ENCODE measurements at places on chromosomes 1 and 21. TPM values are rescaled to one million over a fixed set of nuclear protein-coding genes. Genes with fewer than 3 reads are reported as not detected.

GRCh38 chr1:234507626-234508387, 28.8 kb upstream of the TARBP1 start:
- no peak for DNase-seq
- peaks cover 2% of the 10 kb centered on the region for H3K36me3 ChIP-seq
- H3K4me3 ChIP-seq: no peak overlapping the region
- H3K4me1 ChIP-seq: peaks cover 26% of the 10 kb centered on the region
- no peak overlapping the region for H3K27ac ChIP-seq

- H3K4me3 ChIP-seq: no peak overlapping the region
- H3K4me1 ChIP-seq: peaks cover 19% of the 10 kb centered on the region
- no peaks in the 10 kb centered on the region for H3K36me3 ChIP-seq
- no peak overlapping the region for H3K27ac ChIP-seq
Measured at GRCh38 chr1:51299185-51299885, 31.0 kb downstream of the TTC39A start.

DNA sequence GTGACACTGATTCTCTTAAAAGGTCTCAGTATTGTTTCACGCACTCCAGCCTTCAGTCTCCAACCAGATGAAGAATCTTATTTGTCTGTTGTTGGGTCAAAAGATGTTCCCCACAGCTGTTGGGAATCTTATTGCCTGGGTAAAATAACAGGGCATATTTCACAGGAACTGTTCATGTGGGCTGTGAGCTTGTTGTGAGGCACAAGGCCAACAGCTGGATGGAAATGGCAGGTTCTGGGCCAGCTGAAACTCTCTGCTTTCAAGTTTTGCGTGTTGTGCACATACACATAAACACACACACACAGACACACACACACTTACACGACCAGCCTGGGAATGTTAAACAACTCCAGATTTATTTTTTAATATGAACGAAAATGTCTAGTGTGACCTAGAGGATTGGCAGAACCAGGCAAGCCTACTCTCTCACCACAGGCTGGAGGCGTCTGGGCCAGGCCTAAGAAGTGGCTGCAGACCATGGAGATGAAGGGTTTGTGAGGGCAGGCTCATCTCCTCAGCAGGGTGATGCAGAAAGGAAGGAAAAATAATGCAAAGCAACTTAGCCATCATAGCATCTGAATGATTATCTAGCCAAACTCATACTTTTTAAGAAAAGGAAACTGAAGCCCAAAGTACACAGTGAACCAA, 357.0 kb downstream of the TTLL7 start:
- H3K27me3 ChIP-seq: no peaks in the 10 kb centered on the region
- H3K4me3 ChIP-seq: no peak overlapping the region
- no peak for DNase-seq
- H3K4me1 ChIP-seq: peaks cover 4% of the 10 kb centered on the region
- H3K36me3 ChIP-seq: no peaks in the 10 kb centered on the region

GRCh38 chr1:239185245-239185619, 201.1 kb upstream of the CHRM3 start:
- H3K27me3 ChIP-seq: no peaks in the 10 kb centered on the region
- no peak overlapping the region for H3K4me3 ChIP-seq
- H3K36me3 ChIP-seq: no peaks in the 10 kb centered on the region
- DNase-seq: no peak

DNA sequence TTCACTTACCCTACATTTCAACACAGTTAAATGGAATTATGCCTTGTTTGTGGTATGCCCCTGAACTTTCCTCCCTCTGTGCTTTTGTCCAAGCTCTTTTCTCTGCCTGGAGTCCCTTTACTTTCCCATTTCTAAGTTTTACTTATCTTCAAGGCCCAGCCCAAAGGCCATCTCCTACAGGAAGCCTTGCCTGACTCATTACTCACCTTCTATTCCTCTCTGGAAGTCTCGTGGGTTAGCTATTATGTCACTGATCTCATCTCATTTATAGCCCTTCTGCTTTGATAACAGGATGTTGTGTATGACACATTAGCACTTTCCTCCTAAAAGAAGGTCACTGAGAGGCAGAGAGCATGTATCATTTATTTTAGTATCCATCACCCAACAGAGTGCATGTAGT, 78.8 kb upstream of the CD1D start:
- H3K4me1 ChIP-seq: peaks cover 3% of the 10 kb centered on the region
- H3K4me3 ChIP-seq: no peak overlapping the region
- H3K36me3 ChIP-seq: no peaks in the 10 kb centered on the region
- peaks cover 5% of the 10 kb centered on the region for H3K27me3 ChIP-seq
- no peak for DNase-seq

DNA sequence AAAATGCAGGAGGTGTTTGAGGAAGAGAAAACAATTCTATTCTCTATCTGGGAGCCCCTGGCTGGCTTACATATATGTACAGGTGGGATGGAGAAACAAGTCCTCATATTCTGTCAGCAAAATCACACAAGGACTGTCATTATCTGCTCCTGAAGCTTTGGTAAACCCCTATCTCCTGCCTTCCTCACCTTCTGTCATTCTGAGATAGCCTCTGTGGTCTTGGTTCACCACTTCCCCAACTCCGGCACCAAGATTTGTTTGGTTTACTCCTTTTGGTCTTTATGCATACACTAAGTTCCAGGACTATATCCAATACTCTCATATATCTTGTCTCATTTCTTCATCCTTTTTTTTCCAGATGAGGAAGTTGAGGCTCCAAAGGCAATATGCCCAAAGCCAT, 551.1 kb downstream of the PLPP3 start:
- no peak overlapping the region for H3K27ac ChIP-seq
- H3K4me3 ChIP-seq: no peak overlapping the region
- H3K4me1 ChIP-seq: no peaks in the 10 kb centered on the region
- H3K36me3 ChIP-seq: no peaks in the 10 kb centered on the region

GRCh38 chr1:101150670-101151069, 86.1 kb upstream of the S1PR1 start:
- H3K4me3 ChIP-seq: no peak overlapping the region
- no peak overlapping the region for H3K27ac ChIP-seq
- no peaks in the 10 kb centered on the region for H3K36me3 ChIP-seq
- DNase-seq: no peak
- peaks cover 28% of the 10 kb centered on the region for H3K4me1 ChIP-seq

DNA sequence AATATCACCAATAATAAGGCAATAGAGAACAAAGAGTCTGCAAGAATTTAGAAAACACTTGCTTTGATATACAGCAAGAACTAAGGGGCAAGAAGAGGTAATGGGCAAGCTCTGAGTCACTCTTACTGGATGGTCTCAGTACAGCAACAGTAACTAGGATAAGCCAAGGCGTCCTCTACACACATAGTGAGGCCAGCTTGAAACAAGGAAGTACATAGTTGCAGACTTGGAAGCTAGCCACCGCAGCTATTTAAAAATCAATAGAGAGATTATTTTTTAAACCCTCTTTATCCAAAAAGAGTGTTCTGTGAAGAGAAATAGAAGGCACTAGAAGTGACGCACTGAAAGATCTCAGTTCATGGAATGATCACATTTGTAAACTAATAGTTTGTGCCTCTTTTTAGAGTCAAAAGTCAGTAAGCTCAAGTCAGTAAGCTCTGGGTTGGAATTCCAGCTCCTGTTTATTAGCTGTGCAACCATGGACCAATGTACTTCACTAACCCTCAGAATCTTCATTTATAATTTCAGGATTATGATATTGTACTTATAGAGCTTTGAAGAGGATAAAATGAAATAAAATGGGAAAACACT, 118.6 kb downstream of the AKT3 start:
- H3K4me3 ChIP-seq: no peak overlapping the region
- H3K27me3 ChIP-seq: no peaks in the 10 kb centered on the region
- peaks cover 22% of the 10 kb centered on the region for H3K4me1 ChIP-seq
- H3K36me3 ChIP-seq: peaks cover 7% of the 10 kb centered on the region
- DNase-seq: no peak
- H3K27ac ChIP-seq: no peak overlapping the region

DNA sequence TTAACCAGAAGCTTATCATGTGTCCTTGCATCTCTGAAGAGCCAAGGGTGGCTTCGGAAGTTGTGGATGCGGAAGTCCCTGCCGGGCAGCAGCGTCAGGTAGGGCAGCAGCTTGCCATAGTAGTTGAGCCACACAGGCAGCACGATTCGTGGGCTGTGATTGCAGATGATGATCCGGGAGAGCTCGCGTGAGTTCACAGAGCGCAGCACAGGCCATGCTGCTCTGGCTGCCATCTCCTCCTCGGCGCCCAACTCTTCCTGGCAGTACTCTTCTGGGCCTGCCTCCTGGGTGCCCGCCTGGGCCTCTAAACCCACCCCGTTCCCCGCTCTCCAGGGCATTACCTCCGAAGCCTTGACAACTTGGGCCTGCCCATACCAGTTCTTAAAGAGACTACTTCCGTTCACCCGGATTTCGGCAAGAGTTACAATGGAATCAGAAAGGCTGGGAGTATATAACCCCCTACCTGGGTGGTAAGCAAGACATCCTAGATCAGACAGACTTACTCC, at the start of gene VHLL:
VHLL (minus strand) TSS at position 456 of the 506 bp plus-strand sequence; CDS start at position 338, 118 bp downstream.
- H3K36me3 ChIP-seq: no peaks in the 10 kb centered on the region
- peaks cover 16% of the 10 kb centered on the region for H3K4me1 ChIP-seq
- no peak for DNase-seq
- H3K27me3 ChIP-seq: no peaks in the 10 kb centered on the region

DNA sequence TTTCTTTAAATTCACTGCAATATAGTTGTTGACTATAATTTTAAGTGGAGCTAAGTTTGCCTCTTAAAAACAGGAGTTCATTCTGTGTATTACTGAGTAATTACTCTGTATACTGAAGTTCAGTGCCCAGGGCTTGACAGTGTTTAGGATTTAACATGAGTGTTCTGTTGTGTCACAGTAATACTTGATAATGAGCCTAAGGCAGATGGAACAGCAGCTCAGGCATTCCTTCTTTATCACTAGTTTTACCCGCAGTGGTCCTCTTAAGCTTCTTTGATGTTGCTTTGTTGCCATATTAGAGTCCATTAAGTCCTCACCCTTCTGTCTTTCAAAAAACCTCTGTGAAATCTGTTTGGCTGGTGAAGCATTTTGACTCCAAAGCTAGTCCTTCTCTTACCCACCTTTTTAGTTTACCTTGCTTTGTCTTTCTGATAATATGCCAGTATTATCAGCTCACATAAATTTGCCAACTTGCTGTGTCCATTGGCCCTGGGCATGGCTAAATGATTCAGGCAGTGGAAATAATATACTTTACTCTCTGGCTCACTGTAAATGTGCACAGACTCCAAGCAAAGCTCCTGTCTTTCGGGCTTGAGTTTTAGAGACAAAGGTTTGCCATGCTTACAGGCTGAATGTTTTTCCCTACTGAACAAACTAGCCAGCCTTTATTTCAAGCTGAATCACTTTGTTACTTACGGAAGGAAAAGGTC, 17.7 kb downstream of the HIPK1 start:
- H3K27ac ChIP-seq: peak overlapping the region; percentile 74
- peaks cover 65% of the 10 kb centered on the region for H3K4me1 ChIP-seq
- DNase-seq: no peak
- H3K4me3 ChIP-seq: peak overlapping the region; percentile 31

DNA sequence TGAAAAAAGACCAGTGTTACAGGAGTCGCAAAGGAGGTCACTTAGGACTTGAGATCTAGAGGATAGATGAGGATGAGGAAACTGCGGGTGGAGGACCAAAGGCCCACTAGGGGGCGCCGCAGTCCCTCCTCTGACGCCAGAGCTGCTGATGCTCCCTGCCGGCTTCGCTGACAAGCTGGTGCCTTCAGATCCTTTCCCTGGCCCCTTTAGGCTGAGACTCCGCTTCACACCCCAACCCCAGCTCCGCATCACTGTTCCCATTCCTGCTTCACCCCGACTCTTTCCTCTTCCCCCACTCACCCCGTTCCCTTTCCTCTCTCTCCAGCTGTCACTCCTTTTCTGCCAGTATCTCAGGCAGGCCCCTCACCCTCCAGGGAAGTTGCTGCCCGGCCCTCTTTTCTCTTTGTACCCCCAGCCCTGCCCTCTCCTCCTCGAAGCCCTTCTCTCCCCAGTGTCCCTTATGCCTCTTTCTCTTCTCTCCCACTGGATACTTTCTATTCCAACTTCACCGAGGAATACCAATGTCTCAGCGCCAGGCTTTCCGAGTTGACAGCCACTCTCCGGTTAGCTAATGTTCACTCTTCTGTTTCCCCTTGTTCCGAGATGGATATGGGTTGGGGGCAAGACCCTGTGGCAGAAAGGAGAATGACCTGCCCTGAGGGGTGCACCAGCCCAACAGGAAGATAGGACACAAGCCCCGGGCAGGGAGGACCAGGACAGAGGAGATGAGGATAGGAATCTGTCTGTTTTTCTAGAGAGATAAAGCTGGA, 4.5 kb downstream of the KCNJ9 start:
- no peak overlapping the region for H3K4me3 ChIP-seq
- H3K4me1 ChIP-seq: peaks cover 13% of the 10 kb centered on the region
- no peak overlapping the region for H3K27ac ChIP-seq
- H3K27me3 ChIP-seq: peaks cover 21% of the 10 kb centered on the region

- no peak for DNase-seq
- no peak overlapping the region for H3K27ac ChIP-seq
- H3K4me3 ChIP-seq: no peak overlapping the region
- H3K27me3 ChIP-seq: no peaks in the 10 kb centered on the region
- H3K36me3 ChIP-seq: no peaks in the 10 kb centered on the region
Measured at GRCh38 chr1:93576746-93577145, 104.9 kb downstream of the BCAR3 start.

GRCh38 chr21:25577424-25578055, 29.7 kb downstream of the MRPL39 start:
- DNase-seq: no peak
- H3K27me3 ChIP-seq: no peaks in the 10 kb centered on the region
- peak overlapping the region; percentile 27 for H3K4me3 ChIP-seq
- peak overlapping the region; percentile 85 for H3K27ac ChIP-seq

DNA sequence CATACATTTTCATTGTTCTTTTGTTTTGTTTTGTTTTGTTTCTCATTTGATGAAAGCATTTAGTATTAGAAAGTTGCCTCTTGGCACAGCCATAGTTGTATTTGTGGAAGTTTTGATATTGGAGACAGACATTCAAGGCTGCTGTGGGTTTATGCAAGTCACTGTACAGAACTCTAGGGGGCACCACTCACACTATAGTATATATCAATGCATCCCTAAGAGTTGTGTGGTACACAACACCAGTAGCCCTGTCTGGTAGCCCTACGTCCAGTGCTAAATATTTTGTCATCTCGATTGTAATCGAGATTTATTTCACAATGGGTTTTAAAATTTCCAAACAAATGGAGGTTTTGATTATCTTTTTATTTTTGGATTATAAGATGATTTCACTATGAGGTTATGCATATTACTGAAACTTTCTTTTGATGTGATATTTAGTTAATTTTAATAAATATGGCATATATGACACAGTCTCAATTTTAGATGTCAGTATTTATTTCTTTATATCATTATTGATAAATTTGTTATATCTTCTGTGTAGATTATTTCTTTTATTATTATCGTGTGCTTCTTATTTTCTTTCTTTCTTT, 112.2 kb downstream of the NR5A2 start:
- no peaks in the 10 kb centered on the region for H3K36me3 ChIP-seq
- no peak overlapping the region for H3K4me3 ChIP-seq
- H3K27me3 ChIP-seq: no peaks in the 10 kb centered on the region
- no peak overlapping the region for H3K27ac ChIP-seq
- peak; percentile 27 for DNase-seq

RPTN gene
- not detected for total RNA-seq

CLCA4 gene
- total RNA-seq: not detected

RNF223 gene
- not detected for total RNA-seq

OR2L13 gene
- not detected for total RNA-seq

GNB1 gene
- total RNA-seq: 396 TPM

NBPF11 gene
- total RNA-seq: 7.8 TPM

SZRD1 gene
- total RNA-seq: 185 TPM

TGFBR3 gene
- 4.9 TPM for total RNA-seq

NBPF6 gene
- 0.12 TPM for total RNA-seq

TMPRSS2 gene
- total RNA-seq: not detected

TCP10L gene
- 0.50 TPM for total RNA-seq
